Naive thymus-derived CD4-positive, alpha-beta T cell (primary cell): ENCODE measurements at places on chromosomes 1 and 21. TPM values are rescaled to one million over a fixed set of nuclear protein-coding genes. Genes with fewer than 3 reads are reported as not detected.

RIPPLY3 gene
- polyA plus RNA-seq = not detected

TMOD4 gene
- not detected for polyA plus RNA-seq

ASCL5 gene
- polyA plus RNA-seq = 0.15 TPM

RAB3GAP2 gene
- 13.9 TPM for polyA plus RNA-seq

C1orf210 gene
- polyA plus RNA-seq = not detected

ADCY10 gene
- 0.43 TPM for polyA plus RNA-seq

CAPN8 gene
- not detected for polyA plus RNA-seq

SERTAD4 gene
- polyA plus RNA-seq = not detected

RPTN gene
- not detected for polyA plus RNA-seq

CD53 gene
- 675 TPM for polyA plus RNA-seq

UBL4B gene
- not detected for polyA plus RNA-seq
